Activated T-helper 9 cell treated with anti-CD3 and anti-CD28 coated beads, Interleukin-2, amount 50 U/mL, for 16 hours (primary cell): ENCODE measurements at places on chromosomes 11 and 22.

- no peak for DNase-seq
These were observed 1.2 kb downstream of the MRPL17 start for GRCh38 chr11:6681949-6682348.

GRCh38 chr11:76694664-76695063 is 24.1 kb upstream of the LRRC32 start:
- no peak for DNase-seq

DNA sequence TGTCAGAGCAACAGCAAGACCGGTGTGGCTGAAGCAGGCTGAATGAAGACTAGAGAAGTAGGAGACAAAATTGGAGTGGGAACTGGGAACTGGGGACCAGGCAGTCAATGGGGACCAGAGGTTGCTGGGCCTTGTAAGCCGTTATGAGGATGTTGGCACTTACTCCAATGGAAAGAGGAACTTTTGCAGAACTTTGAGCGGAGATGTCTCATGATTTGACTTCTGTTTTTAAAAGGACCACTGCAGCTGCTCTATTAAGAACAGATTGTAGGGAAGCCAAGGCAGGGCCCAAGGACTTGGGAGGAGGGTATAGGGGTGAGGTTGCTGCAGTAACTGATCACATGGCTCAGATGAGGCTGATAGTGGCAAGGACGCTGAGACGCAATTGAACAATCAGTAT is 34.2 kb downstream of the IL18 start:
- DNase-seq, result no peak

GRCh38 chr11:39589391-39589790 is 1870.1 kb downstream of the LRRC4C start:
- DNase-seq, result no peak

- DNase-seq, result no peak
These were observed 72.8 kb downstream of the RPUSD4 start for GRCh38 chr11:126138636-126139035.

GRCh38 chr22:43774318-43774915 is 37.7 kb downstream of the EFCAB6 start:
- DNase-seq, result no peak

DNA sequence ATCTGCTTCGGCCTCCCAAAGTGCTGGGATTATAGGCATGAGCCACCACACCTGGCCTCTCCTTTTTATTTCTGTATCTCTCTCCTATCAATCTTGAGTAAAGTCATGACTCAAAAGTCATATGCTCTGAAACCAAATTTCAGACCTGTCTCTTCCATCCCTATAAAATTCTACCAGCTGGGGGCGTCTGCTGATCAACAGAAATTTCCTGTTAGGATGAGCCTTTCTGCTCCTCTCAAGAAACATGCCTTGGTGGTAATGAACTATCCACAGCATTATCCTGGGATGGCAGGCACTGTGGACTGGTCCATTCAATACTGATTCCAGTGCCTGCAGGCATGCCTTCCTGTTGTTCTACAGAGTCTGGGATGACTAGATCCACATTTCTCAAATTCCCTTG is 472.6 kb downstream of the NELL1 start:
- no peak for DNase-seq

DNA sequence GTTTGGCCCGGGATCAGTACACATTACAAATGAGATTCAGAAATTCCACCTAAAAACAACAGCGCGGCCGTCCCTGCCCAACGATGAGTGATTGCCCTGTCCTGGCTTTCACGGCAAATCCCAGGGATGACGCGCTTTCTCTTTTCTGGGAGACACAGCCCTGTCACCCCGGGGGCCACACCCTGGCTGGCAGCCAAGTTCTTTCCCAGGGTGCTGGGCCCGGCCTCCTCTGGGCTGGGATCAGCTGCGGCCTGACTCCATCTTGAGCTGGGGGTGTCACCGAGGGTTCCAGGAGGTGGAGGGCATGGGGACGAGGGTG is 82.7 kb downstream of the FBLN1 start:
- no peak for DNase-seq

- no peak for DNase-seq
These were observed 572.7 kb downstream of the SOX6 start for GRCh38 chr11:15783619-15784018.

DNA sequence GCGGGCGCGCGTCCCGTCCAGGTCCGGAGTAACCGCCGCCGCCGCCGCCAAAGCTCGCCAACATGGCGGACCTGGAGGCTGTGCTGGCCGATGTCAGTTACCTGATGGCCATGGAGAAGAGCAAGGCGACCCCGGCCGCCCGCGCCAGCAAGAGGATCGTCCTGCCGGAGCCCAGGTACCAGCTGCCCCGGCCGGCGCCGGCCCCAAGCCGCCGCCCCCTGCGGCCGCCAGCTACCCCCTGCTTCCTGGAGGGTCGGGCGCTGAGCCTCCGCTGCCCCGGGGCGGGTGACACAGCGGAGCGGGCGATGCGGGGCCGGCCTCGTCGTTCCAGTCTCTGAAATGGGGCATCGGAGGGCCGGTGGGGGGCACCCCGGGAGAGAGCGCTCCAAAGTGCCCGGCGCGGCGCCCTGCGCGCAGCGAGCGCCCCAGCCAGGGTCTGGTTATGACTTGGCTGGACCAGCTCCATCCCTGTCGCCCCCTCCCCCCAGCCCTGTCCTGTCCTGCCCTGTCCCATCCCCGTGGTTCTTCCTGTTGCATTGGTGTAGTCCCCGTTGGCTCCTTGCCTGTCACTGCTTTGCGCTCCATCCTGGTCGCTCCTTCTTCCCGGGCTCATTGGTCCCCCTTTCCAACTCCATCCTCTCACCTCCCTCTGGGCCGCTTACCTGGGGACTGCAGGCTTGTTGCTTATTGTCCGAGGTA is 653 bp downstream of the GRK3 start:
- no peak for DNase-seq

GRCh38 chr22:40007853-40008710 is 13.3 kb downstream of the FAM83F start:
- DNase-seq, result no peak

- DNase-seq, result no peak
These were observed 4.5 kb downstream of the FHIP1B start for GRCh38 chr11:6229911-6230310.

DNA sequence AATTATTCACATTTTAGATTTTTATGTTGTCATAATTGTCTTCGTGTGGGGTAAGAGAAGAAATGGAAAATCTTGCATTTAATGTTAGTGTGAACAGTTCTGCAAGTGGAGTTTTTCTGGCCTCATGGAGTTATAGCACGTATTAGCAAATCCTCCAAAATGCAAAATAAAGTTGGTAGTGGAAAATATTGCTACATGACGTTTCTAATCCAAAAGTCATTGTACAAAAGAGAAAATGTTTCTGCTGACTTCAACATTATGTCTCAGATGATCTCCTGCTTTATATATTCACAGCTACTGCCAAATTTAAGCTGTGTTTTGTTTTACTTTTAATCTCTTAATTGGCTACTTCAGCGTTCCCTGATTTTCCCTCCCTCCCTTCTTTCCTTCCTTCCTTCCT is 1804.0 kb upstream of the RAG2 start:
- DNase-seq, result no peak

DNA sequence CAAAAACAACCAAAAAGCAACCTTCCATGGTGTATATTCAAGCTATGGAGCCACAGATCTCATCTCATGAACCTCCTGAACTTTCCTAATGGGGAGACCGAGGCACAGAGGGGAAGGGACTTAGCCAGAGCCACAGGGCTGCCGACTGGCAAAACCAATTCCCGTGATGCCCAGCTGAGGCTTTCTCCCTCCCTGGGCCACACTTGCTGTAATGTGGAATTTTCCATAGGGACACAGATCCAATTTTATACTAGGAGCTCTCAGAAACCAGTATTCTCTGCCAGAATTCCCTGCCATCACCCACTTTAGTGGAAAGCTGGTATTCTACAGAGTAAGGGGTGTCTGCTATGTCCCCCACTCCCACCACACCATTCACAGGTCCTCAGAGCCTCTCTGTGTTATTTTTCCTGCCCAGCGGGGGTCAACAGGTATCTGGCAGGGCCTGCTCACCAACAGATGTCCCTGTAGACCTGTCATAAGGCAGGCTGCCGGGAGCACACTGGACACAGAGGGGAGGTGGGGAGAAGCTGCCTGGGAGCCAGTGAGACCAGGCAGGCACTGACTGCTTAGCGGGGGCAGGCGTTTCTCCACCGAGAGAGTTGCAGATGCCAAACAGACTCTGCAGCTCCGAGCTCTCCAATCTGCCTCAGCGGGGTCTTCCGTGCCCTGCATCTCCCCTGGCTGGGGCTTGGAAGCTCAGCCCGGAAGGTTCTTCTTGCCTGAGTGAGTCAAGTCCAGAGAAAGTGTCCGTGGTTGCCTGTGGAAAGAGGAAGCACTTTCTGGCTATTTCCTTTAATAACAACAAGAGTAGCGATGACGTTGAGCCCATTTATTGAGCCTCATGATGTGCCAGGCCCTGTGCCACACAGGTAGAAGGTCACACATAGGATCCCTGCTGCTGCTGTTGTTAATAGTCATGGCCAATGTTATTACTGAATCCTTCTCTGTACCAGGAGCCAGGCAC is 26.3 kb downstream of the RPS6KA4 start:
- no peak for DNase-seq

DNA sequence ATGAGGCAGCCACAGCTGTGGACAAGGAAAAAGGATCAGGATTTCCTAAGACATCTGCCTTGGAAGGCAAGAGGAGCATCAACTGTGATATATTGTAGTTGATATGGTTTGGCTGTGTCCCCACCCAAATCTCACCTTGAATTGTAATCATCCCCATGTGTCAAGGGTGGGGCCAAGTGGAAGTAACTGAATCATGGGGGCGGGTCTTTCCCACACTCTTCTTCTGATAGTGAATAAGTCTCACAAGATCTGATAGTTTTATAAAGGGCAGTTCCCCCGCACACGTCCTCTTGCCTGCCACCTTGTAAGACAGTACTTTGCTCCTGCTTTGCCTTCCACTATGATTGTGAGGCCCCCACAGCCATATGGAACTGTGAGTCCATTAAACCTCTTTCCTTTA is 10.2 kb downstream of the RIC8A start:
- no peak for DNase-seq

- DNase-seq, result peak; percentile 41
These were observed 2.3 kb downstream of the ADORA2A start for GRCh38 chr22:24429411-24430365.

- DNase-seq, result no peak
These were observed 10.9 kb upstream of the NAALADL1 start for GRCh38 chr11:65069217-65069616.

DNA sequence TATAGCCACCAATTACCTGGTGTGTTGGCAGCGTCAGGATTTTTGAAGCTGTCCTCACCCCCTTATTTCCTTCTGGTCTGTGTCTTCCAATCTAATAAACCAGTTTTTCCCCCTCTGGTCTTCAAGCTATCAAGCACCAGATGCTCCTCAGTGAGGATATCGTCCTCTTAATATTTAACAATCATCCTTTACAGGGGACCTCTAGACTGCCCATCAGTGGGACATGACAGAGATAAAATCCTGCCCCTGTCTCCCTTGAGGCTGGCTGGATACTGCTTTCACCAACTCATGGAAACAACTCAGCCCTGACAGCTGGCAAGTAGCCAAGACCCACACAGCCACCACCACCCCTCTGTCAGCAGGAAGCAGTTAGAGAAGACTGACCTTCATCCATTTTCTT is 421.0 kb upstream of the API5 start:
- DNase-seq, result no peak

DNA sequence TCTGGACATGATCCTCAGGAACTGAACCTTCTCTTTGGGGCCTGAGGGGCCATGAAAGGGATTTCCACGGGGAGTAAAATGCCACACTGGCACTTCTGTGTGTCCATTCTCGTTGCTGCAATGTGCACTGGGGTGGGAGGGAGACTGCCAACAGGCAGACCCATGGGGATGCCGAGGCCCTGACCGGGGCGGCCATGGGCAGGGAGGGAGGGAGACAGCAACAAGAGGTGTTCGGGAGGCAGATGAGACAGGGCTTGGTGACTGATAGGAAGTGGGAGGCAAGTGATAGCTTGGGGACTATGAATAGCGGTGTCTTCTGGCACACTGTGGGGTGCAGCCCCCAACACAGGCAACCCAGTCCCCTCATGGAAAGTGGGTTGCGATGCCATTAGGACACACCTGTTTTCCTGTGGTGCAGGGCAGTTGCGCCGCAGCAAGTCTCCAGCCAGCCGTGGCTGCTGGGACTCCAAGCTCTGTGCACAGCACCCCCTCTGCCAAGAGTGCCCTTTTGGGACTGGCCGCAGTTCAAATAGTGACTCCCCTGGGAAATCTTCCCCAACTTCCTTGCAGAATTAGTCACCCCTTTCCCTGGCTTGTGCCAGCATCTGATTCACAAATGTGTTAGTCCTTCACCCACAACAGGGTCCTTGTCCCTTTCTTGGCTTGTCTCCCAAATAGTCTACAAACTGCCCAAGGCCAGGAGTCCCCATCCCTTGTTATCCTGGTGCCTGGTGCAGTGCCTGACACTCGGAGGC is 88.8 kb downstream of the CHST1 start:
- DNase-seq, result no peak

GRCh38 chr11:1778141-1778911 is 14.6 kb upstream of the CTSD start:
- no peak for DNase-seq

GRCh38 chr11:92826136-92826535 is 143.3 kb upstream of the MTNR1B start:
- no peak for DNase-seq

DNA sequence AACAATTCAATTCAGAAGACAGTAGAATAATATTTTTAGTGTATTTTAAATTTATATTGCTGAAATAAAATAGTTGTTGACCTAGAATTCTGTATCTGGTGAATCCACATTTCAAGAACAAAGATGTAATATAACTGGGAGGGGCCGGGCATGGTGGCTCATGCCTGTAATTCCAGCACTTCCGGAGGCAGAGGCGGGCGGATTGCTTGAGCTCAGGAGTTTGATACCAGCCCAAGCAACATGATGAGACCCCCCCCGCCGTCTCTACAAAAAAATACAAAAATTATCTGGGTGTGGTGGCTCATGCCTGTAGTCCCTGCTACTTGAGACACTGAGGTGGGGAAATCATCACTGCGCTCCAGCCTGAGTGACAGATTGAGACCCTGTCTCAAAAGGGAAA is 72.6 kb downstream of the CD82 start:
- DNase-seq, result no peak

DNA sequence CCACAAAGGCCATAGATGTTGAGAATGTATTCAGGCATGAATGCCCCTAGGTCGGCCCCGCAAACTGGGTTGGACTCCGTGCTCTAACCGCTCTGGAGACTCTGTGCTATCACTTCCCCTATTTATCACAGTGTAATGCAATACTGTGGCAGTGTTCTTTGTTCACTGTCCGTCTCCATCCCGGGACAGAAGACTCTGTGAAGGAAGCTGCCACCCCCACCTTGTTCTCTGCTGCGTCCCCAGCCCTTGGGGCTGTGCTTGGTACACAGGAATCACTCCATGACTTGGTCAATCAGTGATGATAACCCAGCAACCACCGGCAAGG is 57.6 kb downstream of the TSPAN18 start:
- no peak for DNase-seq

GRCh38 chr11:35845860-35846259 is 98.0 kb upstream of the LDLRAD3 start:
- no peak for DNase-seq
